ENCODE measurements at places on chromosomes 12 and 14.

GRCh38 chr12:96371138-96371789 is 29.0 kb downstream of the CDK17 start:
- DNase-seq = no peak

DNA sequence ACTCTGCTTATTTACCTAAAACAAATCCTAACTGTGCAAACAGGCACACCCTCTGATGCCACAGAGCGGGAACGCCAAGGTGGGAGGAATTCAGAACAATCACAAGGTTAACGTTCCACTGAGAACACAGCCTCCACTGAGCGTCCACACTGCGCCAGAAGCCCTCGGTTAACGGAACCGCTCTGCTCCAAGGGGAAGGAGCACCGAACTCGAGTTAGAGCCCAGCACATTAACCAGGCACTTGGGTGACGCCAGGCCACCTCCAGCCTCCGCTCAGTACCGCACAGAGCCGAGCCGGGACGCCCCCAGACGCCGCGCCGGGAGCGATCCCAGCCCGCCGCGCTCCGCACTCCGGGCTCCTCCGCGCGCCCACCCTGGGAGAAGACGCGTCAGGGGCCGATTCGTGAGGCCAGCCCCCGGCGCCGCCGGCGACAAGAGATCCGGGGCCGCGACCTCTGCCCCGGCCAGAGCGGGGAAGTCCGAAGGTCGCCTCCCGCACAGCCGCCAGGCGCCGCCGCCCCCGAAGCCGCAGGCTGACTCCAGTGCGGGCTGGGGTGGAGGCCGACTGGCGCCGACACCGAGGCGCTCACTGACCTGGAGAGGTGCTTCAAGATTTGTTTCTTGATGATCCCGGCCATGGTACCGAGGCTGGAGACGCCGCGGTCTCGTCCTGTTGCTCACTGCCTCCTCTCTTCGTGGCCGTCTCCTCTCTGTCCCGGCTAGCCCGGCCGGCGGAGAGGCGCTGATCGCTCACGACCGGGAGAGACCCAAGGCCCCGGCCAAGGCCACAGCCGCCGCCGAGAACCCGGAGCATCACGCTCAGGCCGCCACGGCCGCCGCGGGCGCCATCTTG is 450 bp downstream of the BLTP3B start:
- DNase-seq = peak; percentile 53

GRCh38 chr14:78154827-78155226 is 15.3 kb upstream of the NRXN3 start:
- no peak for DNase-seq

DNA sequence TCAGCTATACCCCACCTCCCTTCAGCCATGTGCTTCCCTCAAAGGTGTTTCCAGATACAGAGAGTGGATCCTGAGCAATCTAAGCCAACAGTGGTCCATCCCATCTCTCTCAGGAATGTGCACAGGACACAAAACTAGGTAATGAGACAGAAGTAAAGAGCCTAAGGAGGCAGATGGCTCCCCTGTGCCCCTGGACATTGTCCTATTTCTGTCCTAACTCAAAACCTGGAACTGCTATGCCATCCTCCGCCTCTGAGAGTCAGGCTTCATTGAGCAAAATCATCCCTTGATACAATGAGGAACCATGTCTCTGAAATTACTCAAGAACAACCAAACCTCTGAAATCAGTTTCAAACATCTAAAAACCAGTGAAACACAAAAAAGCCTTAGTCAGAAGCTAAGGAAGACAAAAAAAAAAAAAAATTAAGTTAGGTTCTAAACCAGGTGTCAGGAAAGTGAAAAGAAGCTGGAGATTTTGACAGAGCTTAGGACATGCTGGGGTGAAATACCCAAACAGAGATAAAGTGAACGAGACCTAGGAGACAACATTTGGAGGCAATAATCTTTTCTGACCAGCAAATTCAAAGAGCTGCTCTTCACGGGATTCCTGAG is 200.3 kb upstream of the PLEKHG7 start:
- no peak for DNase-seq

GRCh38 chr12:80937391-80938238 is at the start of gene LIN7A:
Gene LIN7A (minus strand): TSS chr12:80937934. CDS start chr12:80937722, 212 bp downstream.
- DNase-seq = no peak

DNA sequence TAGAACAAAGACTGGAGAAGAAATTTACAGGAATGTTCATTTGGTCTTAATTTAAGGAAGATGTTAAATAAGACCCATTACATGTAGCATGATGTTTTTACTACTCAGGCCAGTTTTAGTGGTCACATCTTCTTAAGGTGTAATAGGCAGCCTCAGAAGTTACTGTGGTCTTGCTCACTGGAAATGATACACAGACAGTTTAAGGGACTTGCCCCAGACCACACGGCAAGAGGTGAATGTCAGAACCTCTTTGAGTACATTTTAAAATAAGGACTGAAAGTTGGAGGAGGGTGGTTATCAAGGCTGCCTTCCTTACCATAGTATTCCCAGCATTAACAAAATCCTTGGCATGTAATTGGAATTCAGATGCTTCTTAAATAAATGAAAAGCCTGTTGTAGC is 37.9 kb downstream of the LRRK2 start:
- DNase-seq = no peak

DNA sequence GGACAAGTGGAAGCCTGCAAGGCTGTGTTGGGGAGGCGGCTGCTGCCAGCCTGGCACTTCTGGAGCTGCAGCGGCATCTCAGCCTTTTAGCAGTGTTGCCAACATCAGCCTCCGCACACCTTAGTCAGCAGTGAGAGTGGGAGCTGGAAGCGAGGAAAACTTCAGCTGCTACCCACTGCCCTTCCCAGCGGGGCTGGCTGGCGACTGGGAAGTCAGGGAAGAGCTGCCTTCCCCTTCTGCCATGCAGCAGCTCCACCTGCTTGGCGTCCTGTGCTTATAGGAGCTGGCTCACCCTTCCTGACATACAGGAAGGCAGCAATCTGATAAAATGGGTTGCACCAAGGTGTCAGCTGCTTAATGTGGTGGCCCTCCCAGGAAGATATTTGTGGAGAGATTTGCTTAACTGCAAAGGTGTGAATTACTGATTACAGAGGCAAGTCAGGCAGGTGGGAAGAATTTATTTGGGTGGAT is 15.4 kb upstream of the PLEKHG3 start:
- DNase-seq = no peak

GRCh38 chr14:104715416-104715815 is 8.6 kb upstream of the ADSS1 start:
- DNase-seq = no peak

DNA sequence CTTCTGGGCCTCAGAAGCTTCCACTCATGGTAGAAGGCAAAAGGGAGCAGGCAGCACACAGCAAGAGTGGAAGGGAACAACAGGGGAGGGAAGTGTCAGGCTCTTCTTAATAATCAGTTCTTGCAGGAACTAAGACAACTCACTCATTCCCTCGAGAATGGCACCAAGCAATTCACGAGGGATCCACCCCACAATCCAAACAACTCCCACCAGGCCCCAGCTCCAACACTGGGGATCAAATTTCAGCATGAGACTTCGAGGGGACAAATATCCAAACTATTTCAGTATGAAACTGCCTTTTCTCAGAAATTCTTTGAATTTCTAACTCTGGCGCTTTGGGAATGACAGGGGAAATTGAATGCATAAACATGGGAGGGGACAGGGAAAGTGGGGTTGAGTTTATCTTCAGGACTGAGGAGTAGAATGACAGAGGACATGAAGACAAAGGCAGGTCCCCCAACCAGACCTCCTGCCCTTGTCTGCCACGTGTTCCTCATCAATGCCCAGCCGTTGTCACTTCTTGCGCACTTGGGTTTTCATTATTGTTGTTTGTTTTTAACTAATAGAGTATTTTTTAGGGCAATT is 24.6 kb upstream of the APOF start:
- no peak for DNase-seq

DNA sequence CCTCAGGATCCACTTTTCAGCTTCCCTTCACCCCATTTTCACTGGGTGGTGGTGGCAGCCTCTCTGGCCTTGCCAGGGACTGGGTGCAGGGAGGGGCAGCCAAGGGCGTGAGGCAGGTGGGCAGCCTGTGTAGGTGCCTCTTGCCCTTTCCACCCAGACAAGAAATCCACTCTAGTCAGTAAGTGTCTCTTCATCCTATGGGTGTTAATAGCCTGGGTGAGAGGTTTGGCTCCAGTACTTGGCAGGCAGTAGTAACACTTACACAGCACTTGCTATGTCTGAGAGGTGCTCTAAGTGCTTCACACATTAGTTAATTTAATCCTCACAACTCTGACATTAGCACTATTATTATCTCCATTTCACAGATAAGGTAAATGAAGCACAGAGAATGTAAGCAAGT is 171.9 kb downstream of the EMP1 start:
- no peak for DNase-seq

DNA sequence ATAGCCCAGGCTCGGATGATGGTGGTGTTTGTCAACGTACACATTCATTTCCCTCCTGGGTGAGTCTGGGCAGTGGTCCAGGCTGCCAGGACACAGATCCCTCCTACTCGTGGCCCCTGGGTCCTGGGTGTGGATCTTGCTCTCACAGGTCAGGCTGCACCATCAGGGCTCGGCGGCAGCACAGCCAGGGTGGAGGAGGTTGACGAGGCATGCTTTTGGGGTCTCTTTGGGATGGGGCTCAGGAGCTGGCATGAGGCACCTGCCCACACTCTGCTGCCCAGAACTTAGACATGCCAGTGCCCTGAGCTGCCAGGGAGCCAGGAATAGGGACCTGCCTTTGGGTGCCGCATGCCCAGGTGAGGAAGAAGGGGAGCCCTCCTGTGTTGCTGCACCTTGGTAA is 9.7 kb downstream of the TMEM121 start:
- DNase-seq = no peak

DNA sequence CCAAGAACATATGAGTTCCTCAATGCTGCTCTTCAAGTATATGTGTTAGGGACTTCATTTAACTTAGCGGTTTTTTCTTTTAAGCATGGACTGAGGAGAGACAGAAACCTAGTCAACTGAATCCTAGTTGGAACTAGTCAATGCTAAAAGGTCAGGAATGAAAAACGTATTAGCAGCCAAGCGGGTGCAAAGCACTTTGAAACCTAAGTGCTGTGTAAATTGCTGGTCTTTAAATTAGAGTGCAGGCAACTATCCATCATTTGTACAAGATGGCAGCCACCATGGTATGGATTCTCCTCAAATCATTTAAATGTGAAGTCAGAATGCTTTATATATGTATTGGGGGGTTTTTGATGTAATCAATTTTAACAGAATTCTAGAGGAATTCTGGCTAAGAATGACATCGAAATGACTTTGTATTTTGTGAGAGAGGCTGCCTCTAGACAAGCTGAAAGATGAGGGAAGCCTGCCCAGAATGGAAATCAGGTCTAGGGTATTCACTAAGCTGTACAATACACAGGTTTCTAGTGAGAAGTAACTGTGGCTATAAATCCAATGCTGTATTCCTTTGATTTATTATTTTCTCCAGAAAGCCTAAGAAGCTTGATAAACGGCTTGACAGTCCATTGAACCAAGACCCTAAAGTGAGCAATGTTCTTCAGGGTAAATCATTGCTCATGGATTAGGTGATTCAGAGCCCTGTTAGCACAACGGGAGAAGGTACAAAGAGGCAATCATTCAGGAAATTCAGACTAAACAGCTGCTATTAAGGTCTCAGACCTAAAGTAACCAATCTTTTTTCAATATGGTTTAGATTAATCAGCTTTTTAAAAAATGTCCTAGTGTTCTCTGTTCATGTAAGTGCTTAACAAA is 198.8 kb downstream of the ANO2 start:
- no peak for DNase-seq

- no peak for DNase-seq
These were observed 23.6 kb upstream of the AMN1 start for GRCh38 chr12:31752450-31752849.

GRCh38 chr12:20339060-20339459 is 29.3 kb upstream of the PDE3A start:
- no peak for DNase-seq

DNA sequence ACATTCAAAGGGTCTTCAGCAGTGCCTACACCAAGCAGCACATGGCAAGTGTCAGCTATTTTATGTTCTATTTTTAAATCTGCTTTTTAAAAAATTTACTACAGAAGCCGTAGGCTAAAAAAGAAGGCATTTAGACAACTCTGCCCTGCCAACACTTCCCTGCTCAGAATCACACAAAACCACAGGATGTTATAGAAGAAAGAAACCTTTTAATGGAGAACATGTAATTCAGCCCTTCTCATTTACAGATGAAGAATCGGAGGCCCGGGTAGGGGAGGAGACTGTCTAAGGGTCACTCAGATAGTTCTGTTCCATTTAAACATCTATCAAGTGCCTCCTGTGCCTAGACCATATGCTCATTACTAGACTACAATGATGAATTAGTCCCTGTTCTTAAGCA is 171.8 kb upstream of the NTF3 start:
- DNase-seq = no peak

GRCh38 chr12:88579601-88580050 is 645 bp downstream of the KITLG start:
- no peak for DNase-seq

- DNase-seq = no peak
These were observed 45.4 kb upstream of the FGF6 start for GRCh38 chr12:4490973-4491372.

GRCh38 chr12:3230758-3231375 is 153.7 kb downstream of the TSPAN9 start:
- no peak for DNase-seq

DNA sequence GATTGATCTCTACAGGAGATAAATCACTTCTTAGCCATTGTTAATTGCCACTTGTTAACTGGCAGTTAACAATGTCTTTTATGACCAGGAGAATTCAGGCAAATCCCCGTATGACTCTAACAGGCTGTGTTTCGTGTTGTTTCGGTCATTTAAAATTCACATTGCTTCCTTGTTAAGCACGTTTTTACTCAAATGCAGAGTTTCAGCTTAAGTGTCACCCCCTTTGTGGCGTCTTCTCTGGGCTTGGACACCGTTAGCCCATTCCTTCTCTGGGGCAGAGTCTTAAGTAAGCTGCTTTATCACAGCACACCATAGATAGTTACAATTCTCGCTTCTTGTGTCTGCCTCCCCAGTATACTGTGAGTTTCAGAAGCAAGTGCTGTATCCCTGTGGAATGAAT is 205.4 kb downstream of the EPS8 start:
- DNase-seq = no peak

GRCh38 chr12:54136844-54137580 is 51.8 kb downstream of the SMUG1 start:
- DNase-seq = no peak

- DNase-seq = no peak
These were observed 1.6 kb upstream of the HOXC12 start for GRCh38 chr12:53952871-53953734.

- DNase-seq = no peak
These were observed 5.6 kb downstream of the DDX47 start for GRCh38 chr12:12818701-12819100.

All from stimulated activated naive CD8-positive, alpha-beta T cell treated with anti-CD3 and anti-CD28 coated beads, Interleukin-15, amount 100 ng/mL, for 72 hours (primary cell).